Substantia nigra (tissue), 51 donors: ENCODE measurements at places on chromosomes 7 and 10.

- no peak for DNase-seq
Observed at GRCh38 chr7:74575083-74575784, 82.3 kb upstream of the GTF2I start.

- DNase-seq: no peak
Observed at GRCh38 chr7:86939197-86939814, 120.1 kb downstream of the ELAPOR2 start.

DNA sequence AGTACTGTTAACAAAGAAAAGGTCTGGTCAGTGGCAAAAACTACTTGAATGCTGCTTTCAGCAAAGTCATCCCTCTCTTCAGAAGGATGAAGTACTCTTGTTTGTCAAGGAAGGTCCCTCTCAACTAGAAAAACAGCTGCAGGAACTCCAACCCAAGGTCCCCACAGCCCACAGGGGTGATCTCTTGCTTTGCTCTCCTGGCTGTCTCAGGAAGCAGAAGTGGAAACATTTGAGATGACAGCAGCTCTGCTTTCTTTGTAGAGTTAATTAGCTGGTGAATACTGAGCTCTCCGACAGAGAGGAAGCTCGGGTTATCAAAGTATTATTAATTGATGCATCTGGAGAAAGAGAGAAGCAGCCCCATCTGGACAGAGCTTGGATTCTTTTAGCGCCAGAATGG lies 25.4 kb upstream of the LRGUK start:
- DNase-seq: no peak

- DNase-seq: no peak
Observed at GRCh38 chr10:89963451-89964102, 262.2 kb downstream of the KIF20B start.

DNA sequence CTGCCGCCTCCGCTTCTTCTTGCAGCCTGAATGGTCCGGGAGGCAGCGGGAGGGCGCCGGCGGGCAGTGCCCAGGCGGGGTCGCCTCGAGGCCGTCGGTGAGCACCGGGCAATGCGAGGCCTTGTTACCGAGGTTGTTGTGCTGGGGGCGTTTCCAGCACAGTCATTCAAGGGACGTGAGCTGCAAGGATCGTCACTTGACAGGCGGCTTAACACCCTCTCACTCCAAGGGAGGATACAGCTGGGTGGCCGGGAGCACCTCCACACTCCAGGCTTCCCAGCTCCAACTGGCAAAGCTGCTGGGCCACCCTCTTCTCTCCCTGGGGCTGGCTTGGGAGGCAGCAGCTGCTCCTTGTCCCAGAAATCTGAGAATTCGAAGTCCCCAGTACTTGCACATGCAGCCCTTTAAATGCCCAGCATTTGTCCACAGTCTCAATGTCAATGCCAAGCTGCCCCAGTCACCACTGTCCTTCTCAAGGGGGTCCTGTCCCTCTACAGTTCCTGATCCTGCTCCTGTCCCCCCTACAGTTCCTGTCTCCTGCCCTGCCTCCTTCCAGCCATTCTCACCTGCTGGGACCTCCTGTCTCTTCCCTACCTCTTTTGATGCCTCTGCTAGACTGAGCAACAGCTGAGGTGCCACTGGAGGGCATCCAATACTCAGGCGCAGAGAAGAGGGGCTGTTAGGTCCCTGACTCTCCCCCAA lies 4.4 kb upstream of the HOXA11 start:
- no peak for DNase-seq

GRCh38 chr10:24208661-24209431 lies at the start of gene KIAA1217:
Gene KIAA1217, plus strand, starts transcription at chr10:24209138. Its CDS starts 56 bp downstream, at chr10:24209194.
- no peak for DNase-seq

DNA sequence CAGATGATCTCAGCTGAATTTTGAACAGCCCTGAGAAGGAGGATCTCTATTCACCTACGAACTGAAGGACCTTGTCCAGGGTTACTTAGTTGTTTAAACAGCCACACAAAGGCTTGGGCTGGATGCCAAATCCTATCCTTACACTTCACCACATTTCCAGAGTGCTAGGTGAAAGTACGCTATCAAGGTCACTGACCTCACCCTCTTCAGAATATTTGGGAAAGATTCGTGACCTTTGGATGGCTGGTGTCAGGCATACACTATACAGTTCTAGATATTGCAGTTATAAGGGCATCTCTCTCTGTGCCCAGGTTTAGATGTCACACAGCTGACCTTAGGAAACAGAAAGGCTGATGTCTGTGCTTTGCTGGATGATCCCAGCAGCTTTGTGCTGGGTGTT lies 61.2 kb upstream of the ABLIM1 start:
- no peak for DNase-seq

DNA sequence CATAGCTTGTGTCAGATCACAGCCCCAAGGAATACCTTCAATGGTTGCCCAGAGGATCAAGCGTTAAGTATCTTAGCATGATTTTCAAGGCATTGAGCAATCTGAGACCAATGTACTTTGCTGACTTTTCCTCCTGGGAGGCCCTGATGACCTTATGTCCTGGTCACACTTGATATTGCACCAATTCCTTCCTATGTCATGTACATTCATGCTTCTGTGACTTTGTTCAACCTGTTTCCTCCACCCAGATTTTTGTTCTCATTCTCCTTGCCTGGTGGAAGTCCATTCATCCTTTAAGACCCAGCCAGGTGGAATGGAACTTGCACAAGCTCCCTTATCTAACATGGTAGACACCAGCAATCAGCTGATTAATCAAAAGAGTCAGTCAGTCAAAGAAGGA lies 160.8 kb downstream of the PFKFB3 start:
- DNase-seq: no peak

- no peak for DNase-seq
Observed at GRCh38 chr7:10934292-10934691, 39.4 kb upstream of the PHF14 start.

DNA sequence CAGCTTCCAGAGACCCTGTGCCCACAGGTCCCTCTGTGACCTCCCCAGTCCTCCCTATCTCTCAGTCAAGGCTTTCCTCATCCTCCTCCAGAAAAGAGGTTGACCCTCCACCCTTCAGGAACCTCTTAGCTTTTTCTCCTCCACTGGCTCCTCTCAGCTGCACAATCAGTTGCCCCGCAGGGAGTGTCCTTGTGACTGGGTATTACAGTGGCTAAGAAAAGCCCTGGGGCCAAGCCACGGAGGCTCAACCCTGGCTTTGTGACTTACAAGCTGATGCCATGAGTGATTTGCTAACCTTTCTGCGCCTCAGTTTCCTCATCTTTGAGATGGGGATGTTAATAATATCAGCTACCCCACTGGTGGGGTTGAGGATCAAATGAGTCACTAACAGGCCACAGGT lies 66.4 kb upstream of the ZMIZ1 start:
- DNase-seq: no peak

DNA sequence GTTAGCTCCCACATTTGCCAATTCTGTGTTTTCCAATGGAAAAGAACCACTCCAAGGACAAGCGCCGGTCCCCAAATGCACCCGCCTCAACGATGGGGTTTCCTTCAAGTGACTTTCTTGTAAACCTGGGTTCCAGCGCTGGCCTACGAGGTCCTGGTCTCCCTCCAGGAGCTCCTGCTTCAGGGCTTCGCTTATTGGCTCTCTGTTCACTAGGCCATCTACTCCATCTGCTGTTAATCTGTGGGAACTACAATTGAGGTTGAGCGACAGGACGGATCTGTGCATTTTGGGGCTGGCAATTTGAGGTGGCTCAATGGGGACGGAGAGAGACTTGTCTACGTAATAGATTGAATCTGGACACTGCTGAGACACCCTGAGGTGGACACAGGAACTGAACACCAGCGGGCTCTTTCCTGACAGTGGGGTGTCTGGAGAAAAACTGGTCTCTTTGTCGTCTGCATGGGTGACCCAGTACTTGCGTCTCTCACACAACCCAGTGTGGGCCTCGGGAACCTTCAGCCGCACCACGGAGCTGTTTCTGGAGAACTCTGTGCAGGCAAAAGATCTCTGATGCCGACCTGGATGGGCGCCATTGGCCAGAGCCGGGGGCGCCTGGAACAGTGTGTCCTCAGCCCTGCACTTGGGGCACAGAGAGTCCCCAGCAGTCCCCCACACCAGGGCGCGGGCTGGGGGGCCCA lies 115.9 kb upstream of the ADAM12 start:
- DNase-seq: no peak

- DNase-seq: no peak
Observed at GRCh38 chr7:94154182-94154581, 150.0 kb upstream of the BET1 start.

- DNase-seq: no peak
Observed at GRCh38 chr10:3217301-3217700, 44.7 kb upstream of the PITRM1 start.

GRCh38 chr7:2633538-2634266 lies 1.9 kb downstream of the TTYH3 start:
- DNase-seq: peak; percentile 58

DNA sequence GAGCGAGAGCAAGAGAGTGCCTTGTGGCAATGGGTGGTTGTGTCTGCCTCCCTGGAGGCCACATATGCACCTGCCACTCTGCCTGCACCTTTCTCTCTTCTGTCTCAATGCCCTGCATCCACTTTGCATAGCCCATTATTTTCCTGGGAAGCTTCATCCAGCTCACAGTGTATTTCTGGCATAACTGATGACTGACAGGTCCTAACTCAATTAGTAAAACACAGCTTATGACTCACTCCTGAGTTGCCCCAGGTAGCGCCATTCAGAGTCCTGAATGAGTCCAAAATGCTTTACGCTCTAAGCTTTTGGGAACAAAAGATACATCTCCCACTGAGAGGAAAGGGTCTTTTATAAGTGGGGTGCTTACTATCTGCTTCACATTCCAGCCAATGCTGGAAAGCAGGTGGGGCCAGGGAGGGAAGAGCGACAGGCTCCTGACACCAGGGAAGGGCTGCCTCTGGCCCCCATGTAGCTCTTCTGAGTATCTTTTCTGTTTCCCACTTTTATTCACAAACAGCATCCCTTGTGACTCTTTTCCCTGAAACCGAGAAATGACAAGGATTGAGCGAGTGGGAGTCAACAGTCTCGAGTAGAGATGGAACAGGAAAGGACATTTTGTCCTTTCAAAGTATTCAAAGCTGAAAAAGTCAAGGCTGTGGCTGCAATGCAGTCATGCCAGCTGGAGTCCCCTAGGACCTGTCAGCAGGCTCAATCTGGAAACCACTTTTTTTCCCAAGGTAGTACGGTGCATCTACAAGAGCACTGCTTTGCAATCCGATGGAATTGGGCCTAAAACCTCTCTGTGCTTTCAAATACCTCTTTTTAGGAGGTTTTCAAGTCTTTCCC lies 479.3 kb upstream of the PODXL start:
- no peak for DNase-seq

- DNase-seq: no peak
Observed at GRCh38 chr10:127989481-127990012, 82.6 kb downstream of the PTPRE start.

DNA sequence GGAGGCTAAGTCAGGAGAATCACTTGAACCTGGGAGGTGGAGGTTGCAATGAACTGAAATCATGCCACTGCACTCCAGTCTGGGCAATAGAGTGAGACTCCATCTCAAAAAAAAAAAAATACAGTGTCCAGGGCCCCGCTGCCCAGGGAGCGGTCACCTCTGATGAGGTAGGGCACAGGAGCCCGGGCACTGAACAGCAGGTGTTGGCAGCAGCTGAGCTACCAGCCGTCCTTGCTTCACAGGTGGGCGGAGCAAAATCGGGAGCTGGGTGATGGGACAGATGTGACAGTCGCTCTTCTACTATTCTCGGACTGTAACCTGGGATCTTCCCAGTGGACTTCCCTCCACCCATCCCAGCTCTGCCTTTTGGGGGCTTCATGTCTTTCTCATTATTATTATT lies 49.4 kb downstream of the GTF2IRD1 start:
- no peak for DNase-seq

- no peak for DNase-seq
Observed at GRCh38 chr7:103504505-103505135, 58.6 kb upstream of the SLC26A5 start.

- no peak for DNase-seq
Observed at GRCh38 chr10:79942261-79943185, 6.4 kb downstream of the SFTPD start.

- DNase-seq: no peak
Observed at GRCh38 chr10:69088471-69088769, 517 bp downstream of the SRGN start.

GRCh38 chr10:70549962-70550458 lies 52.5 kb downstream of the PRF1 start:
- peak; percentile 32 for DNase-seq

DNA sequence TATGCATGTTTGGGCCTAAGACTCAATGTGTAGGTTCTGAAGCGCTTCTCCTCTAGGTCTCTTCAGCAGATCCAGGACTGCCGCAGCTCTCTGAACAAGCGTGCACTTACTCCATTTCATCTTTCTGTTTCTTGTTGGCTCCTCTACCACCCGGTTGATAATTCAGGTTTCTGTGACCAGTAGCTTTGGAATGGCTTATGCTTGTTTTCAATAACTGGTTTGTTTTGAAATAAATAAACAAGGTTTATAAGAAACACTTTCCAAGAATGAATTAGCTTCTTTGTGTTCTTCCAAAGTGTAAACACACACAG lies 1.5 kb downstream of the MDFIC start:
- DNase-seq: no peak

GRCh38 chr7:123871998-123872867 lies 27.3 kb downstream of the HYAL4 start:
- no peak for DNase-seq

GRCh38 chr10:59582780-59583179 lies 126.9 kb downstream of the SLC16A9 start:
- no peak for DNase-seq

GRCh38 chr7:52053525-52053924 lies 736.9 kb upstream of the COBL start:
- DNase-seq: no peak

- no peak for DNase-seq
Observed at GRCh38 chr7:29405891-29406290, 157.7 kb upstream of the PRR15 start.

DNA sequence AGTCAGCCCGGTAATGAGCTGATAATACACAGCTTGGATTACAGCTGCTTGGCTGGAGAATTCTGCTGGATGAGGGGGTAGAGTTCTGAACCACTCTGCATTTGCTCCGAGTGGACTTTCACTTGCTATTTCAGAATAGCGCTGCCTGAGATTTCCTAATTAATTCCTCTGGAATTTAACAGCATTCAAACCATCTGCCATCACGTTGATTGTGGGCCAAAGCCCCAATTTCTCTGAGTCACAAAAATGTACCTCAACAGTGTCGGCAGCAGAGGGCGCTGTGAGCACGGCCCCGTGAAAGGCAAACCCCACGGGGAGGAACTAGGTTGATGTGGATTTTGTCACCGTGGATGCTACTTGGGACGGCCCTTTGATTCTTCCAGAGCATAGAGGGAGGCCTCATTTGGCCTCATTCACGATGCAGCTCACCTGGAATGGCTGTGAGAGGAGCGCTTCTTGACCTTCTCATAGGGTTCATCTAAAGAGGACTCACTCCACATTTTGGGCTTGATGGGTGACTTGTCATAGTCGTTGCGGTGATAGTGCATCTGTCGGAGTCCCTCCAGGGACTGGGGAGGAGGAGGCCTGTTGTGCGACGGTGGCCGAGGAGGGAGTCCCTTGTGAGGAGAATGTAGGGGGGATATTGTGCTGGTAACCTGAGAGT lies 73.3 kb downstream of the PRPF18 start:
- peak; percentile 43 for DNase-seq

DNA sequence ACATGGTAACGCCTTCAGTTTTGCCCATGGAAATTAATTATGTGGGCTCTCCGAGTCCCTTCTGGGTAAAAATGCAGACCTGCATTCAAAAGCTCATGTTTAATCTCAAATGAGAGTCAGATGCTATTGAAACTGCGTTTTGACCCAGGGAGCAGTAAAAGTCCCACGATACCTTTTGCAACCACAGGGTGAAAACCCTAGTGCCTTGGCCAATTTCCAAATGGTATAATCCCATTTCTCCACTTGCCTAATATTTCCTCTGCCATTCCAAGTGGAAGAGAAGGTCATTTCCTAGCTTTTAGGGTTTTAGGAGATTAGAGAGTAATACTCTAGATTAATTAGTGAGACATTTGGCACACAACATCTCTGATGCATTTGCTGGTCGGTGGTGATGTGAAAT lies 132.5 kb downstream of the NRP1 start:
- no peak for DNase-seq
